Nephron progenitor cell (in vitro differentiated cells): ENCODE measurements at places on chromosomes 7 and 10.

- no peaks in the 10 kb centered on the region for H3K4me1 ChIP-seq
- DNase-seq = no peak
- no peak overlapping the region for H3K4me3 ChIP-seq
These were observed 157.0 kb downstream of the MDFIC start for GRCh38 chr7:115078851-115079250.

DNA sequence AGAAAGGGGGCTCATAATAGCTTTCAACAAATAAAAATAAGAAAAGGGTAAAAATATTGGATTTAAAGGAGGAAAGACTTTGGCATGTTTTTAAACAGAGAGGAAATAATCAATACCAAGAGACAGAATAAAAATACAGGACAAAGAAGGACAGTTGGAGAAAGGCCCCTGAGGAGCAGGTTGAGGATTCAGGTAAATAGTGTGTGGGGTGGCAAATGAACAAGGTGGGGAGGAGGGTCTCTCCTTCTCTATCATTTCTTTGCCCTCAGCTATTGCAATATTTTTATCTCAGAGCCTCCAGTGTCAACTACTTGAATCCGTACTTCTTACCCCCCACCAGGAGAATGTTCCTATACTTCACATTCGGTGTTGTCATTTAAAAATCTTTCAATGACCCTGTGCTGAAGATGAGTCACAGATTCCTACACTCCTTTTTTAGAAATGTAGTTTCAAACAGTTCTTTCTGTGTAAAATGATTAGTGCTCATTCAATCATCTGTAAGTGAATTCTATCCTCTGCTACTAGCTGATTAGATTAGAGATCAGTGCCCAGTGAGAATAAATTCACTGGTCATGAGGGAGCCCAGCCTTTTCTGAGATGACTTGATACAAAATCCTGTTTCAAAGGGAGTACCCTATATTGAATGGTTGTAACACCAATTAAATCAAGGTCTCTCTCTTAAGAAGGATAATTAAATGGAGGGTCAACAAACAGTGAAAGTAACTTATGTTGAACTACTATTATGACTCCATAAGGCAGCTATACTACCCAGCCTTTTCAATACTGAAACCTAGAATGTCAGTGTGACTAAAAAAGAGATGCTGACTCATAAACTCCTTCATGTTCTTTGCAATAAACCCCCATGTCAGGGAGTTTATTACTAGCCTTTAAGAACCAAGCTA lies 50.4 kb upstream of the WNT16 start:
- DNase-seq = no peak
- H3K4me1 ChIP-seq = no peaks in the 10 kb centered on the region
- no peak overlapping the region for H3K4me3 ChIP-seq
- H3K36me3 ChIP-seq = no peaks in the 10 kb centered on the region
- no peak overlapping the region for H3K27ac ChIP-seq

DNA sequence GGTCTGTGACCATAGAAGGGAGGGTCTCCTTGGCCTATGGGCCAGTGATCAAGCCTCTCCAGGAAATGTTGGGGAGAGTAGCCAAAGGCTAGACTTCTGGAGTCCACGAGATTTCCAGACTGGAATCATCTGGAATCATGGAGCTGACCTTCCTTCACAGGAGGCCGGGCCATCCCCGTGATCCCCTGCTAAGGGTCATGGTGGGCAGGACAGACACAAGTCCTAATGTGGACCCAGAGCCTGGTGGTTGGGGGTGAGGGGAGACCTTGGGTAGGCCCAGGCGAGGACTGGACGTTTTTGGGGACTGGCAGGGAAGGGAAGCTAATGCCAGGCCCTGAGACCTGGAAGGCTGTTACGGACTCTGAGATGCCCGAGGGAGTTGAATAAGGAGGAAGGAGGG lies 9.8 kb upstream of the GRID1 start:
- peaks cover 5% of the 10 kb centered on the region for H3K4me1 ChIP-seq
- no peak overlapping the region for H3K27ac ChIP-seq
- no peaks in the 10 kb centered on the region for H3K36me3 ChIP-seq

DNA sequence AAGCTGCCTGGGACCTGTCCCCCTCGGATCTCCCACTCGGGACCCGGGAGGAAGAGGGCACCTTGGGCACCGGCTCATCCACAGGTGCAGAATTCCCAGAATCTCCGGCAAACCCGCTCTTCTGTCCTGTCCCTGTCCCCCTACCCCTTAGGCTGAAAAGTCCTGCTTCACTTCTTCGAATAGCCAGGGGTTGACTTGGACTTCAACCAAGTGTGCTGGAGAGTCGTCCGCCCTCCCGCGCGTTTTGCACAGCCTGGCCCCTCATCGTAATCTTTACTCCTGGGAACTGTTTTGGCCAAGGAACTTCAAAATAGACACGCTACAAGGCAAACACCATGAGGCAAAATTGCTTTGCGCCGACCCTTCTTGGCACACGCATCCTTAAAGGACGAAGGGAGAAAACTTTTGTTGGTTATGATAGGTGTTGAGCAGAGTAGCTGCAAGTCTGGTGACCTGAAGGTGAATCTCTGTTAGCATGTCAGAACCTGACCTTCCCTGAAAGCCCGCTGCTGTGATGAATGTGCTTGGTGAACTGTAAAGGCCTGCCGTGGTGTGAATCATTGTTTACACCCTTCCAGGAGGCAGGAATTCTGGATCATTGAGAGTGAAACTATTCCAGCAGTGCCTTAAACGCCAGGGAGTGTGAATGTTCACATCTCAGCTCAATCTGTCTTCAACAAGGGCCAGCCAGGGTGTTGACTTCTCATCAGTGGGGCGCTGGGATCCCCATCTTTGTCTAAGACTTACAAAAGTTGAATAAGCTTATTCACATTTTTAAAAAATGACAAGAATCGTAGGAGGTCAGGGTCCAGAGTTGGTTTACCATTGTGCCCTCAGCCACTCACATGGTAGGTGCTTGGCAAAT lies 589 bp upstream of the RAPGEF5 start:
- DNase-seq = peak; percentile 42
- no peak overlapping the region for H3K27ac ChIP-seq
- peaks cover 18% of the 10 kb centered on the region for H3K36me3 ChIP-seq
- peaks cover 29% of the 10 kb centered on the region for H3K27me3 ChIP-seq
- peaks cover 31% of the 10 kb centered on the region for H3K4me1 ChIP-seq
- H3K4me3 ChIP-seq = peak overlapping the region; percentile 88

GRCh38 chr7:80124526-80125264 lies 9.9 kb upstream of the GNAI1 start:
- H3K27me3 ChIP-seq = no peaks in the 10 kb centered on the region
- no peak for DNase-seq
- no peak overlapping the region for H3K27ac ChIP-seq
- H3K36me3 ChIP-seq = no peaks in the 10 kb centered on the region
